ENCODE measurements at places on chromosomes 2 and 18.

GRCh38 chr2:46315103-46315890, 18.1 kb downstream of the EPAS1 start:
- no peaks in the 10 kb centered on the region for H3K36me3 ChIP-seq
- no peaks in the 10 kb centered on the region for H3K27me3 ChIP-seq
- no peak overlapping the region for H3K27ac ChIP-seq
- peak; percentile 94 for DNase-seq
- H3K4me3 ChIP-seq: no peak overlapping the region
- peaks cover 16% of the 10 kb centered on the region for H3K4me1 ChIP-seq

- no peaks in the 10 kb centered on the region for H3K27me3 ChIP-seq
- H3K4me1 ChIP-seq: no peaks in the 10 kb centered on the region
- H3K4me3 ChIP-seq: no peak overlapping the region
- no peaks in the 10 kb centered on the region for H3K36me3 ChIP-seq
Measured at GRCh38 chr2:197113275-197113711, 186.8 kb upstream of the PGAP1 start.

GRCh38 chr2:231565887-231566594, 26.6 kb upstream of the TEX44 start:
- DNase-seq: no peak
- H3K36me3 ChIP-seq: no peaks in the 10 kb centered on the region
- H3K4me1 ChIP-seq: no peaks in the 10 kb centered on the region

DNA sequence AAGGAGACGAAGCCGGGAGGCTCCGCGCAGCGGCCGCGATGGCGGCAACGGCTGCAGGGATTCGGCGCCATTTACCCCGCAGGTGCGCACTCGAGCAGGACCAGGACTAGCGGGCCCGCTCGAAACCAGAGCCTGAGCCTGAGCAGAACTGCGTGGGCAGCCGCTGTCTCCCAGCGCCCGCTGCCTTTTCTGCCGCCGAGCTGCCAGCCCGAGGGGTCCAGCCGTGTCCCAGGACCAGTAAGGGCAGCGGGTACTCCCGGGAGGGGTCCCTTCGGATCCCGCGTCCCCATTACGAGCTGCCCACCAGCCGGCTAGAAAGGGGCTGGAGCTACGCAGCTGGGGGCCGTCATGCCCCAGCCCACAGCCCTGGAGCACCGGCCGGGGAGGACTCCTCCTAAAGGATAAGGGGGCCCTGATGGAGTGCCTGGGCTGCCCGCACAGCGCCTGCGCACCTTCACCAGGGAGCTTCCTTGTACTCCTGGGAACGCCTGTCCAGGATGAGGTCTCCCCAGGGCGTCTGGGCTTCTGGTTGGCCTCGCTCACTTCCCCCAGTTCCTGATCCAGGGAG, 9.9 kb downstream of the ALPP start:
- no peak overlapping the region for H3K4me3 ChIP-seq
- H3K36me3 ChIP-seq: no peaks in the 10 kb centered on the region
- peaks cover 11% of the 10 kb centered on the region for H3K4me1 ChIP-seq

- H3K36me3 ChIP-seq: no peaks in the 10 kb centered on the region
- no peaks in the 10 kb centered on the region for H3K4me1 ChIP-seq
- H3K4me3 ChIP-seq: no peak overlapping the region
- no peak overlapping the region for H3K27ac ChIP-seq
- H3K27me3 ChIP-seq: no peaks in the 10 kb centered on the region
Measured at GRCh38 chr2:149827585-149828126, 240.1 kb upstream of the MMADHC start.

GRCh38 chr2:46847726-46848412, 67.7 kb downstream of the MCFD2 start:
- H3K36me3 ChIP-seq: no peaks in the 10 kb centered on the region
- H3K4me3 ChIP-seq: no peak overlapping the region
- H3K4me1 ChIP-seq: peaks cover 51% of the 10 kb centered on the region
- H3K27me3 ChIP-seq: no peaks in the 10 kb centered on the region
- peak overlapping the region; percentile 96 for H3K27ac ChIP-seq

DNA sequence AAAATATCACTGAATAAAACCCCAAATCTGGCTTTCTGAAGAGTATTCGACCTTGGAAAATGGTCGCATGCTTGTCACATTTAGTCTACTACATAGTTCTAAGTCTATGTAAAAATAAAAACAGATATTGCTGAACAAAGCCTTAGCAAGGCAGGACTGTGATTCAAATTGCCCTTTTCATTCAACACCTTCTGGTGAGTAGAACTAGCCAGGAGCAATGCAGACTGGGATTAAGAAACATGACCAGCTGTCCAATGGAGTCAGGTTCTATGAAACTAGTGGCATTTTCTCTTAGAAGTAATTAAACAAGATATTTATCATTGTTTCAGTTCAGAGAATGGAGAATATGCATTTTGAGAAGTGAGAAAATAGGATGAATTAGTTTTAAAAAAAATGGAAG, 1260.5 kb upstream of the ACVR2A start:
- no peak for DNase-seq
- no peaks in the 10 kb centered on the region for H3K36me3 ChIP-seq
- H3K27me3 ChIP-seq: no peaks in the 10 kb centered on the region
- H3K4me1 ChIP-seq: no peaks in the 10 kb centered on the region
- H3K27ac ChIP-seq: no peak overlapping the region

DNA sequence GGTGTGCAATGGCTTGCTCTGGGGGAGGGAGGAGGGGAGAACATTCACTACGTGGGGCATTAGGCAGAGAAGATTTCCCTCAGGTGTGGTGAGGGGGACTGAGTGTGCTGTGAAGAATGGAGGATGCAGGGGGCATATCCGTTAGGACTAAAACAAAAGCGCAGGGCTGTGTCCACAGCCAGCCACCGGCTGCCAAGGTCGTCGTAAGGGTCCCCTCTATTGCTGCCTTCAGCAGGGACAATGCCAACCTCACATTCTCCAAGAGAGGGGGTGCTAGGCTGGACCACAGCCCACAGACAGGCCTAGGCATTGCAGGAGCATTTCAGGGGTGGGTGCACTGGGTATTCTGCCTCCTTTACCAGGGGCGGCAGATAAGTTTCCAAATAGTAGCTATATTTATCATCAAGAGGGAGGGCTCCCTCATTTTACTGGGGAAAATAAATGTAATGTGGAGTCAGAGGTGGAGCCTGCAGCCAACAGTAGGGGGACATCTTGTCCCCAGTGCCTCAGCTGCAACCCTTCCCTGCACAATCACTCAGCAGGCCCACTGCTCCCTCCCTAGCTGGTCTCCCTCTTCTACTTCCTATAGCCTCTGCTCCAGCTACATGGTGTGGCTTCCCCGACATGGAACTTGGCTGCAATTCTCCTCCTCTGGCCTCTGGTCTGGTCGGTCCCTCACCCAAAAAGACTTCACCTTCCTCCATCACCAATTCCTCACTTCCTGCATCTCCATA, 74.9 kb upstream of the OTOF start:
- no peaks in the 10 kb centered on the region for H3K36me3 ChIP-seq
- H3K4me1 ChIP-seq: no peaks in the 10 kb centered on the region
- no peak for DNase-seq

- H3K27me3 ChIP-seq: no peaks in the 10 kb centered on the region
- no peak overlapping the region for H3K27ac ChIP-seq
Measured at GRCh38 chr2:11032396-11032795, 120.7 kb downstream of the KCNF1 start.

GRCh38 chr18:72973841-72974240, 106.1 kb upstream of the NETO1 start:
- DNase-seq: no peak
- no peaks in the 10 kb centered on the region for H3K27me3 ChIP-seq
- no peaks in the 10 kb centered on the region for H3K36me3 ChIP-seq
- H3K4me3 ChIP-seq: no peak overlapping the region
- H3K27ac ChIP-seq: no peak overlapping the region

DNA sequence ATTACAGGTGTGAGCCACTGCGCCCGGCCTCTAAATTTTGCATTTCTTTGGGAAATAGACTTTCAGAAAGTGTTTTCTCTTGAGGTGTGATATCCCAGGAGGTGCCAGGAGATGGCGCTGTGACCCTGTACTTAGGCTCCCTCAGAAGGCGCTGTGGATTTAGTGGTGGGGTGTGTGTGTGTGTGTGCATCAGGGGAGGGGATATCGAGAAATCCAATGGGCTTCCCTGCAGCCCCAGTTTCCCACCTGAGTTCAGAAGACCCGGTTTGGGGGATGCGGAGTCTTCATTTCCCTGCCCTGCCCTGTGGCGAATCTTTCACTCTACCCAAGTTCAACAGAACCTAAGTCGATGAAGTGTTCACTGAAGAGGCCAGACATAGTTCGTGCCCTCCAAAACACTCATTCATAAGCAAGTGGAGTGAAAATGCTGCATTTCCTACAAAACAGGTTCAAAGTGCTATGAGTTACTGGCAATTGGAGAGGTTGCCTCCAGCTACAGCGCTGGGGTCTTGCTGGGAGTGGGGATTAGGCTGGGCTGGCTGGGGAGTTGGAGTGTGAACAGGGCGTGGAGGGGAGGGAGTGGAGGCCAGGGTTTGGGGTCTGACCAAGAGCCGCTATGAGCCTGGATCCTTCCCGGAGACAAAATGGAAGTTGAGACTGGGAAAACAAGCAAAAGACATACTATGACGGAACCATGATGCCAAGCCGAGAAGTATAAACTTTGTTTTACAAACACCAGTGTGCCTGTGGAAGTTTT, 6.5 kb upstream of the WNT6 start:
- no peaks in the 10 kb centered on the region for H3K4me1 ChIP-seq
- H3K27me3 ChIP-seq: no peaks in the 10 kb centered on the region
- no peaks in the 10 kb centered on the region for H3K36me3 ChIP-seq
- H3K27ac ChIP-seq: no peak overlapping the region

- no peak for DNase-seq
- no peaks in the 10 kb centered on the region for H3K27me3 ChIP-seq
- no peak overlapping the region for H3K27ac ChIP-seq
- no peaks in the 10 kb centered on the region for H3K36me3 ChIP-seq
- H3K4me3 ChIP-seq: no peak overlapping the region
Measured at GRCh38 chr2:161384864-161385263, 31.2 kb upstream of the TBR1 start.

DNA sequence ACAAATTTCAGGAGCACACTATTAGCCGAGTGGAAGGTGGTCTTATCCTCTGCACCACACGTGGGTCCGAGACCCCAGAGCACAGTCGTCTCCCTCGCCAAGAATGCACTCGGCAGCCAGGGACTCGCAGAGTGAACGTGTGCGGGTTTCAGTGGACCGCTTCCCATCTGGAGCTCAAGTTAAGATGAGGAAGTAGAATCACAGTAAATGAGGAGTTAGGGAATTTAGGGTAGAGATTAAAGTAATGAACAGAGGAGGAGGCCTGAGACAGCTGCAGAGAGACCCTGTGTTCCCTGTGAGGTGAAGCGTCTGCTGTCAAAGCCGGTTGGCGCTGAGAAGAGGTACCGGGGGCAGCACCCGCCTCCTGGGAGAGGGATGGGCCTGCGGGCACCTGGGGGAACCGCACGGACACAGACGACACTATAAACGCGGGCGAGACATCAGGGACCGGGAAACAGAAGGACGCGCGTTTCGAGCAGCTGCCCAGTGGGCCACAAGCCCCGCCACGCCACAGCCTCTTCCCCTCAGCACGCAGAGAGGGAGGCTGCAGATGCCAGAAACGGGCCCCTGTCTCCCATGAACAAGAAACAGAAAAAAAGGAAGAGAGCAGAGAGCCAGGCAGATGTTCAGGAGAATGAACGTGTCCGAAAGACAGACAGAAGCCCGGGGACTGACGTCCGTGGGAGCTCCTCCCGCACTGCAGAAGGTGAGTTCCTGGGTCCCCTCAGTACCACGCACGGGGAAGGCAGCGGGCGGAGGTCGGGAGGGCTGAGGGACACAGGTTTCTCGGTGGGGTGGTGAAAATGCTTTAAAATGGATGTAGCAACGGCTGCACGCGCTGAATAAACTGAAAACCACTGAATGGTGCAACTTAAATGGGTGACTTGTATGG, 5.4 kb upstream of the KCNG2 start:
- H3K27me3 ChIP-seq: no peaks in the 10 kb centered on the region
- no peaks in the 10 kb centered on the region for H3K36me3 ChIP-seq
- DNase-seq: no peak

- DNase-seq: no peak
Measured at GRCh38 chr2:135694711-135695110, 46.9 kb upstream of the UBXN4 start.

GRCh38 chr2:240430595-240430994, 4.9 kb upstream of the GPC1 start:
- no peak overlapping the region for H3K4me3 ChIP-seq
- no peak overlapping the region for H3K27ac ChIP-seq
- peak; percentile 8 for DNase-seq
- peaks cover 7% of the 10 kb centered on the region for H3K4me1 ChIP-seq
- no peaks in the 10 kb centered on the region for H3K27me3 ChIP-seq
- H3K36me3 ChIP-seq: no peaks in the 10 kb centered on the region

GRCh38 chr2:158113741-158114295, 12.1 kb downstream of the UPP2 start:
- no peak overlapping the region for H3K27ac ChIP-seq
- no peaks in the 10 kb centered on the region for H3K36me3 ChIP-seq
- no peak overlapping the region for H3K4me3 ChIP-seq
- DNase-seq: no peak
- H3K4me1 ChIP-seq: no peaks in the 10 kb centered on the region

DNA sequence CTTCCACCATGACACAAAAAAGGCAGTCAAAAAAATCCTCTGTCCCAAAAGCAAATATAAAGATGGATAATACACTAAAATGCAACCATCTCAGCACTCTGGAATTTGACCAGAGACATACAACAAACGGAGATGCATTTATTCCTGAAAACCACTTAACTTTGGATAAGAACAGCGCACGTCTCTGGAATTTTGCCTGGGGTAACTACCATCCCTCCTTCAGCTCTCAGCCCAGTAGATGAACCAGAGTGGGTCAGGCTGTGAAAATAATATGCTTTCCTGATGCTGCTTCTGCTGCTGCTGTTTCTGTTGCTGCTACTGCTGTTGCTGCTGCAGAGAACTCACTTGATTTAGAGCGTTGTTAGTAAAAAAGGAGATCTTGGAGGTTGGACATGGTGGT, 133.8 kb upstream of the ACVR2A start:
- DNase-seq: no peak
- no peaks in the 10 kb centered on the region for H3K27me3 ChIP-seq
- no peaks in the 10 kb centered on the region for H3K36me3 ChIP-seq
- no peak overlapping the region for H3K4me3 ChIP-seq
- H3K27ac ChIP-seq: no peak overlapping the region

- H3K27me3 ChIP-seq: no peaks in the 10 kb centered on the region
- H3K27ac ChIP-seq: no peak overlapping the region
- DNase-seq: no peak
Measured at GRCh38 chr18:55269622-55270021, 310.4 kb upstream of the CCDC68 start.

GRCh38 chr2:51697095-51697494, 665.2 kb upstream of the NRXN1 start:
- no peak overlapping the region for H3K27ac ChIP-seq
- no peaks in the 10 kb centered on the region for H3K36me3 ChIP-seq
- no peak for DNase-seq
- H3K4me3 ChIP-seq: no peak overlapping the region

GRCh38 chr2:172299741-172300140, 127.6 kb upstream of the ITGA6 start:
- no peaks in the 10 kb centered on the region for H3K4me1 ChIP-seq
- no peak for DNase-seq
- no peak overlapping the region for H3K27ac ChIP-seq
- H3K36me3 ChIP-seq: no peaks in the 10 kb centered on the region
- no peaks in the 10 kb centered on the region for H3K27me3 ChIP-seq

GRCh38 chr2:11592671-11593574, 59.1 kb downstream of the GREB1 start:
- H3K27me3 ChIP-seq: no peaks in the 10 kb centered on the region
- H3K4me1 ChIP-seq: no peaks in the 10 kb centered on the region
- H3K27ac ChIP-seq: no peak overlapping the region
- DNase-seq: peak; percentile 47
- H3K36me3 ChIP-seq: no peaks in the 10 kb centered on the region
- H3K4me3 ChIP-seq: no peak overlapping the region

- no peak overlapping the region for H3K4me3 ChIP-seq
- no peaks in the 10 kb centered on the region for H3K4me1 ChIP-seq
- DNase-seq: peak; percentile 71
- no peak overlapping the region for H3K27ac ChIP-seq
- H3K36me3 ChIP-seq: no peaks in the 10 kb centered on the region
Measured at GRCh38 chr2:53490659-53491058, 276.9 kb upstream of the CHAC2 start.
